ENCODE measurements at places on chromosomes 3 and 15.

DNA sequence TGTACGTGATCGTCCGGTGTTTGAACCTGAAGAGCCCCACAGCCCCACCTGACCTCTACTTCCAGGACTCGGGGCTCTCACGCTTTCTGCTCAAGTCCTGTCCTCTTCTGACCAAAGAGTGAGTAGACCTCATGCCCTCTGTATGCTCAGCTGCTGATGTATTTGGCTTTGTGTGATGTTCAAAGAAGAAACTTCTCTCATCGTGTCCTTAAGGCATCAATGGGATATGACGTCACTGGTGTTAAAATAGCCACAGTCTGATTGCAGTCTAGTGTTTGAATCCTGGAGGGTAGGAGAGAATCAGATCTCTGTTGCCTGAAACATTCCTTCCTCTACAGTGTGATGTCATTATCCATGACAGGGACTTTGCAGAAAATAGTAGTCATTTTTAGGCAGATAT is 28.1 kb downstream of the ABHD2 start:
- no peak for DNase-seq

DNA sequence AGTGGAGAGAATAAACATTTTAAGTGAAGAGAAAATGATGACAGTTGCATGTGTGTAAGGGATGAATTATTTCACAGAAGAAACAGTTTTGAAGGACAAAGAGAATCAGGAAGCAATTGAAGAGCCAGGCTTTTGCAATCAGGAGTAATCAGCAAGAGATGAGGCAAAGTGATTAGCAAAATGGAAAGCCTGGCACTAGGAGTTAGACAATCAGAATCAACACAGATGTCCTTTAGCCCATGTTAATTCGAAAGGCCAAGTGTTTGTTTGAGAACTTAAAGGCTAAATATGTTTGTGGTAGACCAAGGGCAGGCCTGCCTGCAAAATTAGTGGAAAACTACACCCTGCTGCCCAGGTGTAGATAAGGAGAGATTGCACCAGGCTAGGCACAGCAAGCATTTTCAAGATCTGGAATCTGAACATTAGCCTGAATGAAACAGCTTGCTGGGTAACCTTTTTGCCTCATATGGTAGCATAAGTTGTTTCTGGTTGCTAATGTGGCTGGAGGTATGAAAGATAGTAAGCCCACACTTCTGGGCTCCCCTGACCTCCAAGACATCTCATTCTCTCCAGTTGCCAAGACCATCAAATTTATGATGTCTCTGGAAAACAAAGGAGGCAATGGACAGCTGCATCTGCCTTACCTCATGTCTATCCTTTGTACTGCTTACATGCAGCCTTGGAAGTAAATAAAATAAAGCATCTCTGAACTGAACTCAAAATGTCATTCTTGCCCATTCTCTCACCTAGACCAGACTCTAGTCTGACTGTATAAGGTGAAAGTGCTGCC is 22.0 kb upstream of the LEKR1 start:
- DNase-seq, result no peak

DNA sequence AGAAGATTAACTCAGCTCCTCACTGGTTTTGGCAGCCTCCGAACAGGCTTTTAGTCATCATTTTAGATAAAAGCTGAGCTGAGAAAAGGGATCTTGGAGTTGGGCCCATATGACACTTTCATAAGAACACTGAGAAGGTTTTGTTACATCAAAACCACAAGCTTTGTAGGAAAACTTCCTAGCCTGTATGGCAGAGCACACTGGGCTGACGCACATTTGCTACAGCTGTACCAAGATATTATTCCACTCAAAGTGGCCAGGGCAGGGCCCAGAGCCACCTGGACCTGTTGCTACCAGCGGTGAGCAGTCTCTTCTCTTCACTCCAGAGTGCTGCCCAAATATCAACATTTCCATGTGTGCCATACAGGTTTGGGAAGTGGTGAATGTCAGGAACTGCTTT is 160.5 kb upstream of the CCDC54 start:
- DNase-seq, result peak; percentile 94

DNA sequence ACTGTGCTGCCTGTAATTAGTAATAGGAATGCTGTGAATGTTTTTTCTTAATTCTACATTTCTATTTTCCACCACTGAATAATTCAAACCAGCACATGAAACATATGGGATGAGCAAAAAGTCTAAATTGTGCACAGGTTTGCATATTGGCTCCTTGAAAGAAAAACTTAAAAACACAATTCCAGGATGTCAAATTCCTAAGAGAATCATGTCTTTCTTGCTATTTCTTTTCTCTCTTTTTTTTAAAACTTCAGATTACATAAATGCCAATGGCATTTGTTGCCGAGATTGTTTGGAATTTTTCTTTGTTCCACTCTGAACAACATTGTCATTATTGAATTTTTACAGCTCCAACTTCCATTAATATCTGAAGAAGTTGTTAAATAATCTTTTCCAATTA is 60.8 kb downstream of the VGLL3 start:
- DNase-seq, result peak; percentile 36

- no peak for DNase-seq
Measured at GRCh38 chr15:61057376-61057775, 171.7 kb downstream of the RORA start.

- no peak for DNase-seq
Measured at GRCh38 chr15:80308002-80308401, 56.0 kb upstream of the CTXND1 start.

GRCh38 chr15:27042230-27042629 is 71.2 kb downstream of the GABRG3 start:
- no peak for DNase-seq

- no peak for DNase-seq
Measured at GRCh38 chr15:66630801-66631351, 65.1 kb upstream of the LCTL start.

DNA sequence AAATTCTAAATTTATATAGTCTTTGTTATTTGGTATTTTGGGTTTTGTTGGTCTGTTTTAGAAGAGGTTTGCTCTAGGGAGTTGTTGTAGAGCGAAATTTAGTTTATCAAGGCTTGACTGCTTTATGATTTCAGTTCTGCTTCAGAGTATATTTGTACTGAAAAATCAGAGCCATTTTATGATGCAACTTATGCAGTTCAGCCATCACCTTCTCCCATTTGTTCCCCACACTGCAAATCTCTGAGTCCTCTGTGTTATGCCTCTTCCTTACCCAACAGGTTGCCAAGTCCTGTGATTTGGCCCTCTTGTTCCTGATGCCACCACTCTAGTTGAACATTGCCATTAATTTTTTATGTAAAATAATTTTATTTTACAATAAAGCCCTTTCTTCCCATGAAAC is 140.4 kb downstream of the ZNF609 start:
- DNase-seq, result no peak

DNA sequence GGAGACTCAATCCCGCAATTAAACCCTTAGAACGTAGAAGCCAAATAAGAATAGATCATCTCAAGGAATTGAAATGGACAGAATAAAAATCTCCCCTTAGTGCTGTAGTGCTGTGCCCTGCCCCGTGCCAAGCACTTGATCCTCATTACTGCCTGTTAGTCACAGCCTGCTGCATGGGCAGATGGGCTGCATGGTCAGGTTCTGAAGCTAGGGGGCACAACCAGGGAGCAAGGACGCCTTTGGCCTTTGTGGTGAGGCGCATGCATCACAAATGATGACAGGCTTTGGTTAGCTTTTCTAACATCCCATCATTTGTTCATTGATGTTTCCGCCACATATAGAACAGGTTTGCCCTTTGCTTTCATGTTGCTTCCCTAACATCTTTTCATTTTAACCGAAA is 336.3 kb upstream of the ADAMTS9 start:
- no peak for DNase-seq

GRCh38 chr15:35078221-35078915 is 6.7 kb downstream of the NANOGP8 start:
- peak; percentile 72 for DNase-seq

- DNase-seq, result peak; percentile 82
Measured at GRCh38 chr15:77440378-77440999, 19.8 kb downstream of the HMG20A start.

DNA sequence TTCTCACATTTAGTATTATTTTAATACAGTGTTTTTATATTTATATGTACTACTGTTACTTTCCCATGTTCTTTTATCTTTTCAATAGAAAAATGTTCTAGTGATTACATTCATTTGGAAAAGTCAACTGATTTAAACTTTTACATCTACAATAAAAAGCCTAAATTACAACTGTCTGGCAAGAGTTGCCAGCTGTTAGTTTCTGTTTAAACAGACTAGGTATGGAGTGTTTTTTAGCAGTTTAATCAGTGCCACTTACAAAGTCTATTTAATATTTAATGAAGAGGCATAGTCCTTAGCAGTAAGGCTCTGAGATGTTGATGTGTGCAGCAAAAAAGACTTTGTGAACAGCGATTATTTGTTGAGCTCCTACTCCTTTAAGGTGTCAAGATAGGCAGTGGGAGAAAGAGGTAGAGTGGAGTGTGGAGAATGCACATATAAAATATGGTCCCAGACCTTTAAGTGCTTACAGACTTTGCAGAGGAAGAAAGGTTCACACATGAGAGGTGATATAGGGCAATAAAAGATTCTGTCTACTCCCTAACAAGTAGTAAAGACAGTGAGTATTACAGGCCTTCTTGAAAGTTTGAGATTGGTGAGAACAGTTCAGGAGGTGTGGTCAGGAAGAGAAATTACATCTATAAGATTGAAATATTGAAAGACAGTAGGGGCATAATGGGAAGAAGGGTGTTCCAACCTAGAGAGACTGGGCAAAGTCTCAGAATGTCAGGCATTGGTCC is 320.5 kb downstream of the DOCK3 start:
- no peak for DNase-seq

DNA sequence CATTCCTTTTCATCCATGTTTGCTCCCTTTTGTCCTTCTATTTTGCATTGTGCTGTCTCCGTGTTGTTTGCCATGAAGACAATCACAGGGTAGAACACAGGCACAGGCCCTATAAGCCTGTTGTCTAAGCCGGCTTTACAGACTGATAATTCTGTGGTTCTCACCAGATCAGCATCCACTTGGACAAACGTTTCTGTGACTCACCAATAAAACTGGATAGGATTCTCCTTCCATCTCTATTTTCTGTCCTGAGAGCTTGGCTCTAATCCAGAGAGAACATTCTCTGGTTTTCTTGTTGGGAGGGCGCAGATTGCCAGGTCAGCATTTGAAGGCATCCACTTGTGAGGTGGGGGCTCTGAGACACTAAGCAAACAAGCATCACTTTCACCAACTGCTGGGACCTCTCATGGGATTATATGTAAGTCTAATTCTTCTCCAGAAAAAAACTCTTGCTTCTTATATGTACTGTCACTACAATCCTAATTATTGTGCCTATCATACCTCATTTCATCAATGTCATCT is 101.6 kb downstream of the ERC2 start:
- no peak for DNase-seq

- no peak for DNase-seq
Measured at GRCh38 chr3:197320582-197320981, 22.2 kb upstream of the DLG1 start.

GRCh38 chr15:52557274-52557641 is 11.6 kb downstream of the ARPP19 start:
- DNase-seq, result peak; percentile 47

DNA sequence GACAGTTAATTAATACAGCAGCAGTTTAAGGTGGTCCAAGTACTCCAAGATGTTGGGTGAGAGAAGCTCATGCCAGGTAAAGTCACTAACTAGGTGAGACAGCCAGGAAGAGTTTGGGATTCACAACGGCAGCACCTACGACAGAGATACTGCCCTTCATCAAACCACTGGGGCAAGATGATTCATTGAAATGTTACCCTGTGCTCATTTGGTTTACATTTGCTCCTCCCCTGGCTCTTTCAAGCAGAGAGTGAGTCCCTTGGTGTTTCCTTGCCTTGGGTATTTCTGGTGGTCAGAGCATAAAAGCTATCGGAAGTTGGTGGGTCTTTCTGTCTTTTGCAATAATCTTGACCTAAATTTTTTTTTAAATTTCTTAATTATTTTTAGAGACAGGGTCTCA is 19.9 kb upstream of the PDE8A start:
- no peak for DNase-seq

DNA sequence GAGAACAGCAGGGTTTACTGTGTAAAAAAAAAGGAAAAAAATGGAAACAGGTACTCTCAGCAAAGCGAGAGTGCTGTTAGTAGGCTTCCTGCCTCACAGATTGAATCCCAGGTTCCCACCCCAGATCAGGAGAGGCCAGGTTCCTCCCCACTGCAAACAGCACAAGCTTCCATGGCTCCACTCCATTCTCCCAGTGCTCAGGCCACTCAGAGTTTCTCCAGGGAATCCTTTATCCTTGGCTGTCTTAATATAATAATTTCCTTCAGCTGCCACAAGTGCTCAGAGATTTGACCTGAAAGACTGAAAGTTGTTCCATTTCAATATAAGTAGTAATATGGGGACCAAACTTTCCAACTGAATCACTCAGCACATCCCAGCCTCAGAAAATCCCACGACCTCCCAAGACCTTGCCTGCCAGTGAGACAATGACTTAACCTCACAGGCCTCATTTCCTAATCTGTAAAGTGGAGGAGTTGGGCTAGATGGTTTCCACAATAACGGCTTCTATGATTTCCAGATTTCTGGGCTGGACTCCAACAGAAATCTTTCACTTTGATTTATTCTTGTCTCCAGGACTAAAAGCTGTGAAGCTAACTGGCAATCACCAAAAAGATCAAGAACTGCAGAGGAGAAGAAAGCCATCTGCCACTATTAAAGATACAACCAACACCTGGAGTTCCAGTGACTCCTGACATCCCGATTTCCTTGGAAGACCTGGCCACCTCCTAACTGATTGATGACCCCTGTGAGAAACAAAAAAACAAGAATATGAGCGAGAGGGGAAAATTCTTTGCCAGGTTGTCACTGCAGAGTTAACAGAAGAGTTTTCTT is 289.5 kb downstream of the NEK10 start:
- peak; percentile 13 for DNase-seq

DNA sequence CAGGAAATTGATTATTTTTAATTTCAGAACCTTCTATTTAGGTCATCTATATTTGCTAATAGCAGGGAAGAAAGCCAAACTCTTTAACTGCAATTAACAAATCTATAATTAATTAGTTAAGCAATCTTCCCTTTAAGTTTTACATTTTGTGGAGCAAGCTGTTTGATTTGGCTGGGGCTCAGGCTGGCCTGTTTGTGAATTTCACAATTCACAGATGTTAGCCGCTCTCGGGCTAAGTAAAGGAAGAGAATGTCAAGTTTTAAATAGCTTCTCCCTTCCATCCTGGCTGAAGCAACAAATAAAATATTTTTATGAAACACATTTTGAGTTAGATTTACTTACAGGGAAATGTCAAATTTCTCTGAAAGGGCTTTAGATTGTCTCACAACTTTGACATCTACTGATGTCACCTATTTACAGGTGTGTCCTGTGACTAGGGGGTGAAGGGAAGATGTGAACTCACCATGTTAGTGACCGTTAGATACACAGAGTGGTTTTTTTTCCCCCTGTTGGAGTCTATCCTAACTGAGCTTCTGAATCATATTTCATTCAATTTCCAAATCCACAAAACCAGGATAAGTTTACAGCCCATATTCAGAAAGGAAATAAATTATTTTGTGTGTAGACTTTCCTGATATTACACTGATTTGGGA is 1.3 kb upstream of the TP63 start:
- DNase-seq, result peak; percentile 53

GRCh38 chr15:35673093-35673684 is 127.2 kb upstream of the DPH6 start:
- DNase-seq, result no peak

- no peak for DNase-seq
Measured at GRCh38 chr3:32117320-32117719, 10.9 kb downstream of the GPD1L start.

- DNase-seq, result no peak
Measured at GRCh38 chr3:5466065-5466464, 278.6 kb downstream of the EDEM1 start.

- DNase-seq, result no peak
Measured at GRCh38 chr3:115689928-115690327, 66.6 kb downstream of the GAP43 start.

GRCh38 chr3:173644086-173645082 is 246.8 kb downstream of the NLGN1 start:
- DNase-seq, result no peak

All from GM23248 (cell line).